Cerebellar cortex (tissue), 1 donor: ENCODE measurements at places on chromosomes 12 and 14.

DNA sequence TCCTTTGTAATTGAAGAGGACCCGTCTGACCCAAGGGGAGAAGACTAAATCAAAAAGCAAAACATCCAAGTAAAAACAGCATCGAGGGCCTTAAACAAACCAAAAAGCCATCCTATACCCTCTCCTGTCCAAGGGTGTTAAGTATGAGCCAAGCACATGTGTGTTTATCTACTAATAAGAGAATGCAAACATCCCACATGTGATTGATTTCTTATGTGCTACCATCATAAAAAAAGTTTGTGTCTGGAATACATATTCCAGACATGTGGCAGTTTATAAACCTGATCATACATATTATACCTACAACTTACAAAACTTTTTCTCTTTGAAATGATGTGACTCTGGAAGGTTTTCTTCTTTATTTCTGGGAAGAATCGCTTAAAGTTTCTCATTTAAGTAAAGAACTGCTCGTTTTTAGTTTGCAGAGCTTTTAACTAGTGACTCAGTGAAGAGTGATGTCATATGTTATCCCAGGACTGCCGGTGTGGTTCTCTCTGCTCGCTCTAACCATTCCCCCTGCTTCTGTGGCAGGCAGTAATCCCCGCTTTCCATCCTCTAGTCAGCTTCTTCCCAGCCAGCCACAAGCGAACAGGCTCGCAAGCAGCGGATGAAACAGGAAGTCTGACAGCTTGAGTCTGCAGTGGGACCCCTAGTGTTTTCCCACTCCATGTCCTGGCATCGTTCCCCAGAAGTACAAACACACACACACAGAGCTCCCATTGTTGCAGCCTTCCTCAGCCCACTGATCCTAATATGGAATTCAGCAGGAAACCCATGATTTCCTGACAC lies 431 bp upstream of the RHOJ start:
- peak; percentile 61 for DNase-seq

DNA sequence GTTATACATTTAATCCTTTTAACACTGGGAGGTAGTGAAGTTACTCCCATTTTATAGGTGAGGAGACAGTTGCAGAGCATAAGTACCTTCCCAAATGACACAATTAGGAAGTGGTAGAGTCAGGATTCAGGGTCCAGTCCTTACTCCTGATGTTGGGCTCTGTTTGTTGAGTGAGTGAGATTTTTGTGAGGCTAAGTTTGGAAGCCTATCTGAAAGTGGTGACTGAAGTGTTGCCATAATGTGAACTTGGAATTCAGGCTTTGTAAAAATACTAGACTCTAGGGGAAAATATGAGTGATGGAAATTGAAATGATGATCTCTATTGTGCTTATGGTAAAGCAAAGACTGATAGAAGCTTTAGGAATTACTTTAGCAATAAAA lies 2.2 kb downstream of the NUDT4 start:
- no peak for DNase-seq

DNA sequence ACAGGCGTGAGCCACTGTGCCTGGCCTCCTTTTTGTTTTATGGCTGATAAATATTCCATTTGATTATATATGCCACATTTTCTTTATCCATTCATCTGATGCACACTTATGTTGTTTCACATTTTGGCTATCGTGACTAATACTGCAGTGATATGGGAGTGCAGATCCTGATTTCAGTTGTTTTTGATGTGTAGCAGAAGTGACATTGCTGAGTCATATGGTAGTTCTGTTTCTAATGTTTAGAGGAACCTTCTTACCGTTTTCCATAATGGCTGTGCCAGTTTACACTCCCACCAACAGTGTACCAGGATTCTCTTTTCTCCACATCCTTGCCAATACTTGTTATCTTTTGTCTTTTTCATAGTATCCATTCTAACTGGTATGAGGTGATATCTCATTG lies 235.9 kb downstream of the ERC1 start:
- no peak for DNase-seq

- no peak for DNase-seq
Observed at GRCh38 chr14:33511851-33512640, 438.8 kb downstream of the EGLN3 start.

GRCh38 chr12:27226407-27226929 lies 17.6 kb upstream of the STK38L start:
- no peak for DNase-seq

DNA sequence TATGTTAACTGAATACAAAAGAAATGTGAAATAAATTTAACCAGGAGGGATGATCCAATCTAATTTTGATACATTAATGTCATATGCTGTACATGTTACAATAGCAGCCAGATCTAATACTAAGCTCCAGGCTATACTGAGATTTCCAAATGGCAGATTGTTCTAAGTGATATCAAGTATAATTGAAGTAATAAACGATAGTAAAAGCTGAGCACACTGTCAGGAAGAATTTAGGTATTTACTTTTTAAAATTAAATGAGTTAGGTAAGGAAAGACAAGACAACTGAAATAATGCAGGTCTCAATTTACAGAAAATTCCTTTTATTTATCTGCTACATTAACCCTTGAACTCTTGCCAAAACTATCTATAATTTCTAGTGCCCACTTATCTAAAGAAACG lies 39.9 kb downstream of the INSM2 start:
- no peak for DNase-seq

GRCh38 chr14:65164068-65164824 lies 61.9 kb upstream of the MAX start:
- DNase-seq, result peak; percentile 73

- DNase-seq, result peak; percentile 22
Observed at GRCh38 chr14:68292441-68293215, 473.0 kb downstream of the RAD51B start.

DNA sequence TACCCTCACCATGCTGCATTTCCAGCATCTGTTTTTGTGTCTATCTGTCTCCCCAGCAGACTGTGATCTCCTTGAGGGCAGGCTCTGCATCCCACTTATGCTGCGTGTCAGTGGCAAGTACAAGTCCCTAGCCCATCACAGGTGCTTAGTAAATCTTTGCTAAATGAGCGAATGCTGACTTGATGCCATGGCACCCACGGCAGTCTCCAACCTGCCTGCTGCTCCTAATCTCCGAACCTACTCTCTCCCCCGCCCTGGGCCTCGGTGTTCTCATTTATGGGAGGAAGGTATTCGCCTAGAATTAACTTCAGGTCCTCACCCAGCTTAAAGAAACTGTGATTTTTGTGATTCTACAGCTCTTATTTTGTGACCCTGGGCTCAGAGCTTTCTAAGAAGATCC lies 109.9 kb downstream of the PRMT8 start:
- no peak for DNase-seq

DNA sequence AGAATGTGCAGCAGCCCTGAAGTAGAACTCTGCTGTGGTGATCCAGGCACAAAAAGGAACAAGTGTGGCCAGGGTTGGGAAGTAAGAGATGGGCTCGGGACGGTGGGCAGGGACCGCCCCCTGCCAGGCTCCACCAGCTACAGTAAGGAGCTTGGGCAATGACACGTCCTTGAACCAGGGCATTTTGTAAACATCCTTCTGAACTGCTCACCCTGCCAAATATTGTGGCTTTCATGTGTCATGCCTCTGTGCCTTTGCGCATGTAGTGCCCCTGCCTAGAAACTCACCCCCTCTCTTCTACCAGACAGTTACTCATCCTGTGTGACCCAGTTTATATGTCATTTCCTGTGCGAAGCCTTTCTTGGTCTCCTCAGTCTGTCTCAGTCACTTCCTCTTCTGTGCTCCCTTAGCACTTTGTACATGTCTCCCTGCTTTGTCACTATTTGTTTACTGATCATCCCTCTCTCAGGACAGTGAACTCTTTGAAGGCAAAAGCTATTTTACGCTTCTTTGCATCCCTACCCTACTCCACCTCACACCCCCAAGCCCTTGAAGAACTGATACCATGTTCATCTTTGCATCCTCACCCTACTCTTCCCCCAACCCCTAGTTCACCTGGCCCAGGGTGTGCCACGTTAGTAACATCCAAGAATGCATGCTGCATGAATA lies 108.9 kb upstream of the PLEKHG7 start:
- no peak for DNase-seq

- no peak for DNase-seq
Observed at GRCh38 chr12:7756993-7757392, 8.0 kb upstream of the NANOGNB start.

- DNase-seq, result no peak
Observed at GRCh38 chr12:92462049-92462448, 240.7 kb upstream of the PLEKHG7 start.

DNA sequence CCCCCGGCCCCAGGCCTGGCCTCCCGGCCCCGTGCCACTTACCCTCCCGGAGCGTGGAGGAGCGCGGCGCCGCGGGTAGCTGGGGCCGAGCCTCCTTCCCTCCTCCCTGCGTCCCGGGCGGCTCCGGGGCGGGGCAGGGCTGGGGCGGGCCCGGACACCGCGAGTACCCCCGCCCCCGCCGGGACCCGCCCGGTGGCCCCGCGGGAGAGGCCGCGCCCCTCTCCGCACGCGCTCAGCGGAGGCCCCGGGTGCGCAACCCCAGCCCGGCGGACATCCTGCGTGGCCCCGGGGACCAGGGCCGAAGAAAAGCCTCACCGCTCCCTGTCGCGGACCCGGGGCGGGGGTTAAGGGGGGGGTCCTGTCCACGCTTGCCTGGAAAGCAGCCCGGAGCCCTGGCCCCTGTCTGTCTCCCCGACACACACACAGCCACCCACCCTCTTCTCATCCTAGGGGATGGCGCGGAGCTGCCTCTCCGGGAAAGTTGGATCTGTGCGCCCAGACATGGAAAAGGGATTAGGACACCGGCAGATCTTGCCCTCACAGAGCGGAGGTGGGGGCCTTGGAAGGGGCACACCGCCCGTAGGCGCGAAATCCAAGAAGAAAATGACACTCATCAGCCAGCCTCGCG lies at the start of gene SYNE3:
Gene SYNE3, minus strand, starts transcription at position 97 of the 628 bp plus-strand sequence. CDS start 40,829 bp downstream, outside the sequence.
- no peak for DNase-seq

DNA sequence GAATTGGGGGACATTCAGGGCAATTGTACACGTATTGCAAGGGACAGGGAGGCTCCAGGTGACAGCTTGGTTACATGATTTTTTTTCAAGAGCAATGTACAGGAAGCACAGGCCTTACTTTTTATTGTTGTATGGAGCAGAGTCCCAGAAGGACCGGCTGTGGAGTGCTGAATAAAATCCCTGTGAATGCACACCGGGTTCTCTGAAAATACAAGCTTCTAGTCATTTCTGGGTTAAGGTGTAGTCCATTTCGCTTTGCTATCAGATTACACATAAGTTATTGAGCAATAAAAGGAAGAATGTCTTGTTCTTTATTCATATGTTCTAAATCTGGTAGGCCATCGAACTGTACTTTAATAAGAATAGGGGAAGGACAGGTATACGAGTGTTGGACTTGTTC lies 52.2 kb downstream of the PDE3A start:
- DNase-seq, result no peak

GRCh38 chr14:92500491-92500941 lies 13.1 kb upstream of the RIN3 start:
- DNase-seq, result peak; percentile 11

- DNase-seq, result no peak
Observed at GRCh38 chr12:69570000-69570516, 15.2 kb upstream of the CCT2 start.

GRCh38 chr14:92352158-92352985 lies 29.4 kb downstream of the SLC24A4 start:
- peak; percentile 23 for DNase-seq

DNA sequence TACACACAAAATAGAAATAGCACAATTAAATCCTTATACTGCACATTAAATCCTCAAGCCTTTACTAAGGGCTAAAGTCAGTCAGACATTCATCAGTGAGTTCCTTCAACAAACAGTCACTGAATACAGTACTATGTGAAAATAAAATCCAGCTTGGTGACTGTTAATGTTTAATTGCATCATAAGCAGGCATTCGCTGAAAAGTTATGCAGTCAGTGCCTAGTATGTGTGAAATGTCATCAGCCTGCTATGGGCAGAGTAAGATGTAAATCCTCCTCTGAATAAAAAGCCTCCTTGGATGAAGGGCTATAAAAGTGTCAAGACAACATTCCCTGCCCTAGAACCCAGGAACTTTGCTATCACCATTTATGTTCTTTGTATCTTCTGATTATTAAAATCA lies 116.4 kb downstream of the PRICKLE1 start:
- no peak for DNase-seq

GRCh38 chr12:120257041-120257821 lies 8.3 kb downstream of the PXN start:
- peak; percentile 94 for DNase-seq

DNA sequence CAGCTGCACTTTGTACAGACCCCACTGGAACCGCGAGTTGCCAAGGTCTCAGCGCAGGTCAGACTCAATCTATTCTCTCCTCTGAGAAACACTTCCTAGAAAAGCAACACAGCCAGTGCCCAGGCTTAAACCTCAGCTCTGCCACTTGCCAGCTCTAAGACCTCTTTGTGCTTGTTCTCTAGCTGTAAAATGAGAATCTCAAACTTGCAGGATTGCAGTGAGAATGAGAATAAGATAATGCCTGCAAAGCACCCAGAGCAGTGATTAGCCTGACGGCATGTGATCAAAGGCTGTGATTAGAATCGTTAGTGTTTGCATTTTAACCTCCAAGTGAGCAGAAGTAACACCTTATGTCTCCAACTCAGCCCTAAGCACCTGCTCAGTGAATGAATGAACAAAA lies 21.3 kb downstream of the ANO2 start:
- DNase-seq, result no peak
